Osteoblast (primary cell): ENCODE measurements at places on chromosomes 5 and 9.

GRCh38 chr5:58106754-58107410 is 353.0 kb downstream of the PLK2 start:
- no peak for DNase-seq

- no peak for DNase-seq
Measured at GRCh38 chr9:17614250-17614649, 35.4 kb downstream of the SH3GL2 start.

DNA sequence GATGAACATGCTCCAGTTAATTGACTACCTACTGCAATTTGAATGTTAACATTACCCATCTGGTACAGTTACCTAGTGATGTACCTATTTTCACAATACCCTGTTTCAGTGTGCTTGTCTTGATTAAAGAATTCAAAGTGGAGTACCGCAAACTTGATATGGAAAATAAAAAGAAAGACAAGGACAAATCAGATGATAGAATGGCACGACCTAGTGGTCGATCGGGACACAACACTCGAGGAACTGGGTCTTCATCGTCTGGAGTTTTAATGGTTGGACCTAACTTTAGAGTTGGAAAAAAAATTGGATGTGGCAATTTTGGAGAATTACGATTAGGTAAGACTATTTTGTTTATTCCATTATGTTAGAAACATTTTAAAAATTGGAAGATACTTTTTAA is 33.5 kb downstream of the CSNK1G3 start:
- DNase-seq: no peak

DNA sequence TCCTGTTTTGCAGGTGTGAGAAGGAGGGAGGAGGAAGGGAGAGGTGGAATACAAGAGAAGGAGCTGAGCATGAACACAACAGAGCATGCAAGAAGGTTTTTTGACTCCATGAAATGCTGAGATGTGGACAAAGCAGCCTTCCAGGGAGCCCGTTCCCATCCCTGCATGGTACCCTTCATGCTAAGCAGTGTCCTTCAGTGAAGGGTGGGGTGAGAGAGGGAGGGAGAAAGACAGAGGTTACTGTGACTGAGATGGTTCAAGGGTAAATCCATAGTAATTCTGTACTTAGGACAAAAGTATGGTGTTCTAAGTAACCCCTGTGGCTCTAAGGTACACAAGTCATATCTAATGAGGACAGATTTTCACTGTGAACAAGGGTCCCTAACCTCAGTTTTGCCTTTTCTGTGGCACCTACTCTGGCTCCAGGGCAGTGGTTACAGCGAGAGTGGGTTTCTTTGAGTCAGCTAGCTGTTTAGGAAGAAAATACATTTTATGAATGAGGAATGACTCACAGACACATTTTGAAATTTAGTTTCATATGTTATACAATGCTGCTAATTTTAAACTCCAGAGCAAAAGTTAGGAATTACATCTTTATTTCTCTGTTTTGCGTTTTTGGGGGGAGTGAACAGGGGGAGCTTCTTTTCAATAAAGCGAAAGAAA is 184.9 kb upstream of the SLC12A2 start:
- peak; percentile 37 for DNase-seq

GRCh38 chr5:52375969-52376368 is 411.7 kb upstream of the ITGA1 start:
- DNase-seq: no peak

DNA sequence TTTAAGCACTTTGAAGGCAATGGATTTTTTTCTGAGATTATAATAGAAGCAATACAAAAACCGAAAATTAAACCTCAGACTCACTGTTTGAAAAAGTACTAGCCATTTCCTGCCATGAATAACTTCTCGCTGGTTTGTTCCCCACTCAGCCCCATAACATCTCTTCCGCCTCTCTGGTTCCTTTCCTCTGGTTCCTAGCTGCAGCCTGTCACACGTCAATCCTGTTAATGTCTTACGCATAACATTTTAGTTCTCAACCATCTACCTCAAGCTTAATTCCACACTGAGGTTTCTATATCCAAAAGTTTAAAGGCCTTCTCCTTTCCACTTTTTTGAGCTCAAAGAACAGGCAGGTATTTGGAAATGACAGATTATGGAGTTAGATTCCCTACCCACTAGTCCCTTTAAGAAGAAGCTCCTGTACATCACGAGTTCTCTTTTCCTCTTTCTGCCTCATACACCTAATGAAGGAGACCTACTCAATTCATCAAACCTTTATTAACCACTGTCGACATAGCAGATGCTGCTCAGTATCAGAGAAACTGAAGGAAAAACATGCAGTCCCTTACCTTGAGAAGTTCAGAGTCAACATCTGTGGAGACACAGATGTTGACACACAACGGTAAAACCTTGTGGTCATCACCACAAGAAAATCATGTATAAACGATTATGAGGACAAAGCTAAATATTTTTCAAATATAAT is 243.0 kb upstream of the PTGER4 start:
- DNase-seq: no peak

DNA sequence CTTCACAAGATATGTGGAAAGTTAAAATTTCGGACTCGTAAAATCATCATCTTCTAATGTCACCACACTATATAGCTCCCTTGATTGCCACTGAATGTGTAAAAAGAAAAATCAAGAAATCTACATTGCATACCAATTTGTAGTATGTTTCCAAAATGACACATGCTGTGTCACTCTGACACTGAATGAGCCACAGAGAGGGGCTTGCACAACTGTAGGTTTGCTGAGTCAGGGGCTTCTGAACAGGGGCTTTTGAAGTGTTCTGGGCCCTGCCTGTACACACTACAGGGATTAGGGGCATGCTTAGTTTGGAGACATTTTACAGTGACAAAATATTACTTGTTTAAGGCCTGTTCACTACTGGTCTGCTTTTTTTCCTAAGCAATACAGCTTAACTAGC is 234.4 kb upstream of the GRAMD2B start:
- no peak for DNase-seq

- DNase-seq: no peak
Measured at GRCh38 chr5:169832304-169832703, 148.0 kb downstream of the INSYN2B start.

- DNase-seq: no peak
Measured at GRCh38 chr5:124383693-124384092, 362.7 kb downstream of the ZNF608 start.

DNA sequence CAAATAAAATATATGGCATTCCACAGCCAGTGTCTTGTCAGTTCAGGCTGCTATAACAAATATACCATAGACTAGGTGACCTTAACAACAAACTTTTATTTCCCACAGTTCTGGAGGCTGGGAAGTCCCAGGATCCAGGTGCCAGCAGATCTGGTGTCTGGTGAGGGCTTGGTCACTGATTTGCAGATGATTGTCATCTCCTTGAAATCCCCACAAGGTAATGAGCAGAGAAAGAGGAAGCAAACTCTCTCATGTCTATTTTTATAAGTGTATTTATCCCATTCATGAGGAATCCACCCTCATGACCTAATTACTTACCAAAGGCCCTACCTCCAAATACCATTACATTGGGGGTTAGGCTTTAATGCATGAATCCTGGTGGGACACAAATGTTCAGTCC is 663.2 kb downstream of the TLR4 start:
- DNase-seq: no peak

- DNase-seq: no peak
Measured at GRCh38 chr5:170606941-170607340, 103.1 kb downstream of the KCNIP1 start.

DNA sequence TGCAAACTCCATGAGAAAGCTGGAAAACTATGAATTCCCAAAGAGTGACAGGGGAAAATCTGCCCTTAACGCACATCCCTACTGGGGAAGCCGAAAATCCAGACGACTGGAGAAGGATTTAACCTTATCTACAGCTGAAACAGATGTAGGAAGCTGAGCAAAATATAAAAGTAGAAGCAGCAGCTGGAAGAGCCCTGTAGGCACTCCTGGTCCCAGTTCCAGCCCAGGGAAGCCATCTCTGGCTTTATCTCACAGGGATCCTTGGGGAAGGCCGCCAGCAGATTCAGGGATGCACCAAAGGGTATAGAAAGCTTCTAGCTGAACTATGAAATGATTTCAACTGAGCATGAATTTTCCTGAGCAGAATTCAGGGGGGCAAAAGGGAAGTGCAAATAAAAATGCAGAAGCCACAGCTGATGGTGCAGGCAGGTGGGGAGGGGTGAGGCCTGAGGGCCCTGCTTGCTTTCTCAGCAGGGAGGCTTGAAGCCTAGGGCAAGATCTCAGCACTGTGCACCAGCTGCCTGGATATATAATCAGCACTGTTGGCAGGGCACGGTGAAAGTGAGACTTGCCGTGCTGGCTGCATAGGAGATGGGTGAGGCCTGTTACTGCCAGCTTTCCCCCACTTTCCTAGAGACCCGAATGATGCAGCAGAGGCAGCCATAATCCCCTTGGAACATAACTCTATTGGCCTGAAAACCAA is 2019.5 kb upstream of the NUDT12 start:
- no peak for DNase-seq

- peak; percentile 49 for DNase-seq
Measured at GRCh38 chr5:40906351-40906751, 2.9 kb upstream of the C7 start.

DNA sequence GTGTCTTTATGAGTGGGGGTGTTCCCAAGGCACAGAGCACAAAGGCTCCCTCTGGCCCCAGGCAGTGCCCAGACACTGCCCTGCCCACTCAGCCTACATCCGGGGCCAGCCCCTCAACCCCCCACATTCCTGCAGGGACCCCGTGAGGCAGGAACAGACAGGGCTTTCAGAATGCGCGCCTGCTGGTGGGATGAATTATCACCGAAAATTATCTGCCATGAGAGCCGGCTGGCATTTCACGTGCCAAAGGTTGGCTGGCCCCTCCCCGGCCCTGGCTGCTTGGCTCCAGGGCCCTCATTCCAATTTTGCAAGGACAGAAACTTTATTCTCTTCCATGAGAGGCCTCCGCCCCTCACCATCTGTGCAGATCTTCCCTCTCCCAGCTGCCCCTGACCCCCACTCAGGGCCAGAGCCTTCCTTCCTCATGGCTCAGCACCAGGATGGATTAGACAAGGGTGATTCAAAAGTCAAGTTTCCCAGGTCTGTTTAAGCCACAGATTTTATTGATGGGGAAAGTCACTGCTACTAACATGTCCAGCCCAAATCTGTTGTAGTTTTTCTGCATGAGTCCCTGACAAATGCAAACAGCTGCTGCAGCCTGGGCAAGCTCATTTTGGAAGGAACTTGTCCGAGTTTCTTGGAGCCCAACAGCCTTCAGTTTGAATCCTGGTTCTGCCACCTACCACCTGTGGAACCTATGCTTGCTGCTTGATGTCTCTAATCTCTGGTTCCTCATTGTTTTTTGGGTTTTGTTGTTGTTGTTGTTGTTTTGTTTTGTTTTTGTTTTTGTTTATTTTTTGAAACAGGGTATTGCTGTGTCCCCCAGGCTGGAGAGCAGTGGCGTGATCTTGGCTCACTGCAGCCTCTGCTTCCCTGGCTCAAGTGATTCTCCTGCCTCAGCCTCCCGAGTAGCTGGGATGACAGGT is 32.3 kb upstream of the WDR38 start:
- DNase-seq: no peak

DNA sequence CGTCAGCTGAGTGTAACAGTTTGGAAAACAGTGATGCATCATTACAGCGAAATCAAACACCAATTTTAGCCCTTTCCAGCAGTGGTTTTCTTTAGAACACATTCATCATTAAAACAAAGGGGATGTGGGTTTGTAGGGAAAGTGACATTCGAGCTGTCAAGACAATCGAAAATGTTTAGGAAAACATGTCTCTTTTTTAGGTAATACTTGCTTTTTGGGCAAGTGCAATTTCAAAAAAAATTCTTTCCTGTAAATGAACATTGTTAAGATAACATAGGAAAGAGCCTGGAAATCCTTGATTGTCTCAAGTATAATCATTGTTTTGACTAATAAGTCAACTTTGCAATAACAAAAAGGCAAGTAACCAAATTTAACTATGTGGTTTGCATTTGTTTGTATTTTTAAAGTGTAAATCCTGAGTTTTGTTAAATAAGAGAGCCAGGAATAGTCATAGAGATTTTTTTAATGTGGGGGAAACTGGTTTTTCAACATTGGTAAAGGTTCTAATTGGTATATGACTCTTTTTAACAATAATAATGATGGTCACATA is 182.5 kb downstream of the TTLL11 start:
- DNase-seq: no peak

- no peak for DNase-seq
Measured at GRCh38 chr9:96874201-96874785, 20.0 kb upstream of the ZNF782 start.

DNA sequence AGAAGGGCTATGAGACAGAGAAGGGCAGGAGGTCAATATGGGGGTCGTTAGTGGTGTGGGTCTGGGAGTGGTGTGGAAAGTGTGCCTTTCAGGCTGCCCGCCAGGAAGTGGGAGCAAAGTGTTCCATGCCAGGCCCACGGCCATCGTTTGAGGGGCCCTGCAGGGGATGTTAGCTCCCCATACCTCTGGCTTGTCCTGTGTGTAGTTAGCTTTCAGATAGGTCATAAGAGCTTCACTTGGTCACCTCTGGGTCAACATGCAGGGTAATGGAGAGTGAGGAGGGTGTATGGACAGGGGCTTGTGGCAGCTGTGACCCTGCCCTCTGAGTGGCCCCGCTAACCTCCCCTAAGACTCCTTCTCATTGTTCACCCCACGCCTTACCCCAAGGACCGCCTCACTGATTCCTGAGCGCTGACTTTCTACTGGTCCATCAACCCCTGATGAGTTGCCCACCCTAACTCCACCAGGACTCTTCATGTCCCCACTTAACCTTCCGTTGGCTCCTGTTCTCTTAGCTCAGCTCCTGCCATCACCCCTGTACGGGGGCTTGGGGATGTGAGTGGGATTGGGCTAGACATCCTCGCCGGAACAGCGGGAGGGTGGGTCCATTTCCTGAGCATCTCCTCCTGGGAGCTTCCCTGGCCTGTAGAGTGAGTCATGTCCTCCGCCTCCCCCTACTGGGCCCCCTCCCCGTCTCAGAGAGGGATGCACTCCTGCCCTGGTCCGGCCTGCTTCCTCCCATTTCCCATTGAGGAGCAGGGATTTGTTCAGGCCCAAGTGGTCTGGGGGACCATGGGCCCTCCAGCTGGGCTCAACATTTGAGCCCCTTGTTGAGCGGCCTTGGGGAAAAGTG is 125.7 kb downstream of the FGF18 start:
- no peak for DNase-seq

DNA sequence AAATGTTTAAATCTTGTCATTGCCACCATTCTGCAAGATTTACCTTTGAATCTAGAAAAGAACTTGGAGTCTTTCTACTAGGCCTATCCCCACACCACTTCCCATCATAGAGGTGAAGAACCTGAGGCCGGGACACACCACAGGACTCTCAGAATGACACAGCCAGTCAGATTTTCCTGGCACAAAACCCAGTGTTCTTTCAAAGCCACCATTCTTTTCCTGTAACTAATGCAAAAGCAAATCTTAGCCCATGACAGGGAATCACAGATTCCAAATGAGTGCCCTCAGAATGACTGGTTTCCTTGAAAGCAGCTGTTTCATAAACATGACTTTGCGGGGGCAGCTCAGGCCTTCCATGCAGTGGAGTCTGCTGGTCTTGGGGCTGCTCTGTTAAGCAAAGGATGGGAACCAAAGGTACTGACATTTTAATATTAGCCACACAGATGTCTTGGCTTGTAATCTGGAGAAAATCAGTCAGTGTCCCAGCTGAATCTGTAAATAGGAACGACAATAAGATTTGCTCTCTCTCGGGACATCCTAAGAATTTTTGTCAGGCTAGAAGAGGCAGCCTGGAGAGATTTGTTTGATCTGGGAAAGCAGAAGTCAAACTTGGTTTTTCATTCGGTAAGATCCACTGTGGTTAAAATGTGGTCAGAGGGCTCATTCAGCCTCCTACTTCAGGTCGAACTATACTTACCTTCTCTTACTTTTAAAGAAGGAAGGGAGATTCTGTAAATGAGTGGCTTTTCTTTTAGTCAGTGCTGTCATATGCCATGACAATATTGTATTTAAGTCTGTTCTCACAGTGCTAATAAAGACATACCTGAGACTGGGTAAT is 115.1 kb downstream of the PALM2AKAP2 start:
- DNase-seq: no peak

GRCh38 chr5:96432216-96433065 is 607 bp downstream of the PCSK1 start:
- DNase-seq: peak; percentile 37
